ENCODE measurements at places on chromosomes 2 and 18.

DNA sequence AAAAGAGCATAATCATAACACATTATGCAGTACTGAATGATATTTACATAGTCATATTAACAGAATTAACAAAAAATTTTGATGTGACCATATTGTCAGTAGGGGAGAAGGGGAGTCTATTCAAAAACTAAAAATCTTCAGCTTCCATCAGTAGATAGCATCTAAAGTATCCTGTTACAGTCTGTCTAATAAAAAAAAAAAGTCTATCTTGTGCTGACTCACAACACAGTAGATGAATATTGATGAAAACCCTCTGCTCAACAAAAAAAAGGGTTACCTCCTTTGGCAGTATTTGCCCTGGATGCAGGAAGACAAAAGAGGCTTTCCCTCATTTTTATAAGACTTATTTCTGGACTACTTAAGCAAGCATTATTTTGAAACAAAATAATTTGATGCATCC, 27.3 kb downstream of the GRB14 start:
- no peak for DNase-seq

DNA sequence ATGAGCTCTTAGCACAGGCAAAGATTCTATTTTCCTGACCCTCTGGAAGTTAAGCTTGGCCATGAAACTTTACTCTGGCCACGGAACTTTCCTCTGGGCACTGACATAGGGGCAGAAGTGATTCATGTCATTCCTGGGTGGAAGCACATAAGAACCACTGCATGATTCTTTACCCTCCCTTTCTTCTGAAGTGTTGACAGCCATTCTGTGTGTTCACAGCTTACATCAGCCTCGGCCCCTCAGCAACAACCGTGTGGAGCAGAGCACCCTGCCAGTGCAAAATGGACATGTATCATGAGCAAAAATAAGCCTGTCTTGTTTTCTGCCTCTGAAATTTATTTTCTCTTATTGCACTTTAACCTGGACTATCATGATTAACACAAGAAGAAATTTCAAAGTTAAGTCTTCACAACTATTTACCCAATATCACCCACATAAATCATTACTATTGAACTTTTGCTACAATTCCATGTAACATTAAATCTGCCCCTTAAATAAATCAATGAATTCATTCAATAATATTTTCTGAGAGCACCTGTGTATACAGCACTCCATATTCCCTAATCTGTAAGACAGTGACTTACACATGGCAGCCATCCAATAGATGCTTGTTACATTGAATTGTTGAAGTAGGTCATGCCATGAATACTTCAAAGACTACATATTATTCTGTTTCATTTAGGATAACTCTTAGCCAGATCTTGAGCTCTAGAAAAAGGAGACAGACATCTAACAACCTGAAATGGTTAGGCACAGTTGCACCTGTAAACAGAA, 531.9 kb downstream of the IRS1 start:
- no peak for DNase-seq

GRCh38 chr2:155145758-155146229, 447.3 kb downstream of the KCNJ3 start:
- DNase-seq = no peak

DNA sequence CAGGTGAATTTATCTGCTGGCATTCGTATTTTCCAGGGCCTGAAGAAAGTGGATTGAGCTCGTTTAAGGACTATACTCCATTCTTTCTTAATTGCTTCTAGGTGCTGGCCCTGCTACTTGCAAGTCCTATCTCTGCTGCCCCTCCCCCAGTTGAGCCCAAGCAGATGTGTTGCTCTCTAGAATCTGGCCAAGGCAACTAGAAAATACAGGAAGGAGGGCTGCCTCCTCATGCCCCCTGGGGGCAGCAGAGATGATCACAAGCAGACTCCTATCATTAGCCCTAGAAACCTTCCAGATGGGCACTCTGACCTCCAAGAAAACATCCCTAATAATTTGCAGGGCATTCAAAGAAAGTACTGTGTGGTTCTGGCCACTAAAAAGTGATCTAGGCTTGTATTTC, 72.5 kb upstream of the CYP26B1 start:
- DNase-seq = no peak

GRCh38 chr2:156908825-156909224, 348.7 kb upstream of the GALNT5 start:
- DNase-seq = peak; percentile 41

GRCh38 chr2:37119157-37119556, 34.8 kb downstream of the GPATCH11 start:
- no peak for DNase-seq

DNA sequence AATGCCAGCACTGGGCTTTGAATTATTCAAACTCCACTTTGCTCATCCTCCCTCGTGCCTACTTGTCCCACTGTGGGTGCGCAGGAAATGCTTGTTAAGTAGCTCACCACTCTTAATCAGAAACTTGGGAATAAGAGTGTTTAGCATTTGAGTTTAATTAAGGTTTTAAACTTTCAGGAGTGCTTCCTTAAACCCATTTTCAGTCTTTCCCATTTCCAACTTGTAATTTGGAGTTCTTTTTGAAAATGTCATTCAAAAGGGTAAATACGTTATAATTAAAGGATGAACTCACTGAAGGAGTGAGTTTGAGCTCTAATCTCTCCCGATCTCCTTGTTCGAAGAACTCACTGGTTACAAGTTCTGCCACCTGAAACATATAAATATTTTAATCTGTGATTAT, 276.6 kb downstream of the AGPS start:
- DNase-seq = no peak

Measured in HS-5 (cell line).